ENCODE measurements at places on chromosomes 12 and 14.

DNA sequence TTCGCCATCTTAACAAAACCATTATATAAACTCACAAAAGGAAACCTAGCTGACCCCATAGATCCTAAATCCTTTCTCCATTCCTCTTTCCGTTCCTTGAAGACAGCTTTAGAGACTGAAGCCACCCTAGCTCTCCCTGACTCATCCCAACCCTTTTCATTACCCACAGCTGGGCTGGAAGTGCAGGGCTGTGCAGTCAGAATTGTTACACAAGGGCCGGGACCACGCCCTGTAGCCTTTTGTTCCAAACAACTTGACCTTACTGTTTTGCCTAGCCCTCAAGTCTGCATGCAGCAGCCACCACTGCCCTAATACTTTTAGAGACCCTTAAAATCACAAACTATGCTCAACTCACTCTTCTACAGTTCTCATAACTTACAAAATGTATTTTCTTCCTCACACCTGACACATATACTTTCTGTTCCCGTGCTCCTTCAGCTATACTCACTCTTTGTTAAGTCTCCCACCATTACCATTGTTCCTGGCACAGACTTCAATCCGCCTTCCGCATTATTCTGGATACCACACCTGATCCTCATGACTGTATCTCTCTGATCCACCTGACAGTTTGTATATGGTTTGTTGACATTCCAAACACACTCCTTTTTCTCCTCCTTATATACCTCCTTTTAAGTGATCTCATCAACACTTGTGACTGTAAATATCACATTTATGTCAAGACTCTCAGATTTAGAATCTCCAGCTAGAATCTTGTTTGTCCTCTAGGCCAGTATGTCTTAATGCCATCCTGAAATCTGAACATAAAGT is 208.7 kb downstream of the KITLG start:
- no peaks in the 10 kb centered on the region for H3K4me1 ChIP-seq
- no peak for DNase-seq
- no peaks in the 10 kb centered on the region for H3K36me3 ChIP-seq
- no peak overlapping the region for H3K4me3 ChIP-seq
- no peaks in the 10 kb centered on the region for H3K27me3 ChIP-seq

GRCh38 chr12:52441320-52441911 is 7.2 kb upstream of the KRT75 start:
- no peak overlapping the region for H3K4me3 ChIP-seq
- DNase-seq = no peak
- H3K4me1 ChIP-seq = peaks cover 4% of the 10 kb centered on the region
- H3K27ac ChIP-seq = no peak overlapping the region
- H3K36me3 ChIP-seq = peaks cover 2% of the 10 kb centered on the region

- no peak for DNase-seq
- H3K36me3 ChIP-seq = no peaks in the 10 kb centered on the region
- H3K4me1 ChIP-seq = peaks cover 10% of the 10 kb centered on the region
Measured at GRCh38 chr14:74976264-74977113, 21.1 kb upstream of the PGF start.

GRCh38 chr12:67472539-67472938 is 176.0 kb upstream of the DYRK2 start:
- DNase-seq = no peak
- no peak overlapping the region for H3K27ac ChIP-seq
- H3K4me1 ChIP-seq = peaks cover 9% of the 10 kb centered on the region
- H3K27me3 ChIP-seq = peaks cover 17% of the 10 kb centered on the region

DNA sequence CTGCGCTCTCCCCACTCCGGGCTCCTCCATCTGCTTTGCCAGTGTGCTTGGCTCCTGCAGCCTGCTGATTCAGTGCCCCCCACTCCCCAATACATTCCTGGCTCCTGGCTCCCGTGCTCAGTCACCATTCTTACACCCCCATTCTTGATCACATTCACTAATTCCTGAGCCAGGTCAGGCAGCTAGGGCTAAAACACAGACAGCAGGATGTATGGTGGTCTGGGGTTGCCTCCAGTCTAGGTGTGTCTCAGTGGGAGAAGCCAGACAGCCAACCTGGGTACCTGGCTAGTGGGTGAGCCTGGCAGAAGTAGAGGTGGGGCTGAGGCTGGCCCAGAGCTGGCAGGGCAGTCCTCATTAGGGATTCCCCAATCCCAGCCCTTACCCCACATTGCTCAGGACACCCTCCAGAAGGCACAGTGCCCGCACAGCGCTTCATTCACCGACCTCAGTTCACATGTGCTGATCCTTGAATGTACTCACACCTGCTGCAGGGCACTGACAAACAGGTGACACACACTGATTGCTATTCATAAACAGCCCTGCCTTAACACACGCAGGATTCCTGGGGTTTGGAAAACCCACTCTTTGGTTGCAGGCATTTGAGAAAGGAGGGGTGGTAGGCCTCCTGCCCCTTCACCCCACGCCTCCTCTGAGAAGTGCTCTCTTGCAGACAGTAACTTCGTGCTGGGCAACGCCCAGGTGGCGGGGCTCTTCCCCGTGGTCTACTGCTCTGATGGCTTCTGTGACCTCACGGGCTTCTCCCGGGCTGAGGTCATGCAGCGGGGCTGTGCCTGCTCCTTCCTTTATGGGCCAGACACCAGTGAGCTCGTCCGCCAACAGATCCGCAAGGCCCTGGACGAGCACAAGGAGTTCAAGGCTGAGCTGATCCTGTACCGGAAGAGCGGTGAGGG is 1.7 kb downstream of the KCNH3 start:
- H3K4me1 ChIP-seq = peaks cover 30% of the 10 kb centered on the region
- H3K36me3 ChIP-seq = no peaks in the 10 kb centered on the region
- H3K4me3 ChIP-seq = peak overlapping the region; percentile 80

DNA sequence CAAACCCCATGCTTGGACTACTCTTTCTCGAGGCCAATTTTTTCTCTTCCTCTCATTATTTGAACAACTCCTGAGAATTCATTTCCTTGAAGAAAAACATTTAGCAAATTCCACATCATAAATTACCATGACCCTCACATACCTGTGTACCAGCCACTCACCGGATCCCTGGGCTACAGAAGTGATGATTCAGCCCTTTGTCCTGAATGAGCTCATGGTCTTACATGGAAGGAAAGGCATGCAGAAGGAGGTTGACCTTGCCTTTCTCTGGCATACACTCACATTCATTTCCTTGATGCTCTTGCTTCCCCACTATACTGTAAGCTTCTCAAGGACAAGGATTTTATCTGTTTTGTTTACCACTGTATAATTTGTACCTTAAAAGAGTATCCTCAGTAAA is 191.5 kb downstream of the SLC5A8 start:
- H3K4me1 ChIP-seq = no peaks in the 10 kb centered on the region
- no peaks in the 10 kb centered on the region for H3K36me3 ChIP-seq
- H3K4me3 ChIP-seq = no peak overlapping the region
- no peak overlapping the region for H3K27ac ChIP-seq

DNA sequence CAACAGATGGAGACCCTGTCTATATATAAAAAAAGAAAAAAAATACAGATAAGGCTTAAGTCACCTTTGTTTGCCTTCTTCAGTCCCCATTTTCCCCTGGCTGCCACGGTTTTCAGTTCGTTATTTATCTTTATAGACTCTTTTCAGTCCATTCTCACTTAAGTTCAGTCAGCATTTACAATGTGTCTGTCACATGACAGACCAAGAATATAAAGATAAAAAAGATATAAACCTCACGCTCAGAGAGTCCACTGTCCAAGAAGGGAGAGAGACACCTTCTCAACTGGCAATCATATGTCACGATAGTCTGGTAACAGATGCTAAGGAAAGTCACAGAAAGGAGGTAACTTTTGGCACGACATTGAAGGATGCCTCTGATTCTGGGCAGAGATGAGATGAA is 13.4 kb upstream of the POLR3B start:
- no peak for DNase-seq
- H3K4me1 ChIP-seq = peaks cover 11% of the 10 kb centered on the region
- no peaks in the 10 kb centered on the region for H3K27me3 ChIP-seq
- peaks cover 8% of the 10 kb centered on the region for H3K36me3 ChIP-seq
- peak overlapping the region; percentile 34 for H3K27ac ChIP-seq
- no peak overlapping the region for H3K4me3 ChIP-seq

DNA sequence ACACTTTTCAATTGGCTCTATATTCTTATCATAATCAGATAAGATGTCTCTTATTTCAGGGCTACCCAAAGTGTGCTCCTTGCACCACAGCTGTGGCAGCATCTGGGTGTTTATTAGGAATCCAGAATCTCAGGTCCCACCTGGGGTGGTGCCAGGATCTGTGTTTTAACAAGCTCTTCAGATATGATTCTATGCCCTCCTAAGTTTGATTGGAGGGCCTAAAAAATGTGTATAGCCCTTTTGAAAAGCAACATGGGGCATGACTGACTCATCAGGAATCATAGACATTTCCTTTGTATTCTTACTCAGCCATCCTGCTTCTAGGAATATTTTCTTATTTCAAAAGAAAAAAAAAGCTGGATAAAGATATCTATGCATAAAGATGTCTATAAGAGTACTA is 103.1 kb downstream of the HELB start:
- no peak overlapping the region for H3K27ac ChIP-seq
- no peak for DNase-seq
- peaks cover 7% of the 10 kb centered on the region for H3K4me1 ChIP-seq
- peaks cover under 1% of the 10 kb centered on the region for H3K36me3 ChIP-seq
- H3K4me3 ChIP-seq = no peak overlapping the region

DNA sequence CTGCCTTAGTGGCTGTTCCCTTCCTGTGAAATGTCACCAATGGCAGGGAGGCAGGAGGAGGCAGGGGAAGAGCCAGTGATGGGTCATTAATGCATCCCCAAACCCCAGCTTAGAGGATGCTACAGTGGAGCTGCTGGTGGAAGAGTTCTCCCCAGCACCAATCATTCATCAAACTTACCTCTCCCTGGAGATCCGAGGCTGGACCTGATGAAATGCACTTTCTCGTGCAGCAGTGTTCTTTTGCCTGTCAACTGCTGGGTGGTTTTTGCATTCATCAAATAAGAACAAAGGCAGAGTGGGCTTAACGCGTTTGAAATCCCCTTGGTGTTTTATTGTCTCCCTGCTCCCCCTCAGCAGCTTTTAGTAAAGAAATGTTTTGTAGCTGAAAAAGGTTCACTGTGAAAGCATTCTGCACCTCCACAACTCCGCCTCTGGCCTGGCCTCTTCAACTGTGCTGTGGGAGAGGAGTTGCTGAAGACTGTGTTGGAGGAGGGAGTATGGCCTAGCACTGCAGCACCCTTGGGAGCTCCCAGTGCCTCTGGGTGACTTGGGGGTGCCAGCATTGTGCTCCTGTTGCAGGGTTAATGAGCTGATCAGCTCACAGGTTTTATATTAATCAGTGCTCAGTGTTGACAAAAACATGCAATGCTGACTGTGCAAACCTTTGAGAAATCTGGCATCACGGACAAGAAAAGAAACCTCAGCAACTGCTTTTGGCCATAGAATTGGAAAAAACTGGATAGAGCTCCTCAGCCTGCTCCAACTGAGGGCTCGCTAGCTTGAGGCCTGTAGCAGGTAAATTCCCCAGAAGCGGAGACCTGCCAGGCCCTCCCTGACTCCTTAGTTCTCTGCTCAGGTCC is 14.4 kb downstream of the TSPAN9 start:
- no peak overlapping the region for H3K4me3 ChIP-seq
- H3K4me1 ChIP-seq = peaks cover 2% of the 10 kb centered on the region
- no peak for DNase-seq

- no peak overlapping the region for H3K4me3 ChIP-seq
- H3K4me1 ChIP-seq = peaks cover 37% of the 10 kb centered on the region
- H3K27ac ChIP-seq = peak overlapping the region; percentile 24
- peaks cover 7% of the 10 kb centered on the region for H3K36me3 ChIP-seq
- no peaks in the 10 kb centered on the region for H3K27me3 ChIP-seq
Measured at GRCh38 chr14:102171173-102172020, 31.7 kb downstream of the WDR20 start.

GRCh38 chr12:12891881-12892355 is 556 bp downstream of the GPRC5A start:
- peaks cover 50% of the 10 kb centered on the region for H3K27me3 ChIP-seq
- H3K4me1 ChIP-seq = peaks cover 4% of the 10 kb centered on the region
- H3K27ac ChIP-seq = no peak overlapping the region
- H3K4me3 ChIP-seq = peak overlapping the region; percentile 87
- DNase-seq = no peak
- H3K36me3 ChIP-seq = peaks cover 3% of the 10 kb centered on the region

DNA sequence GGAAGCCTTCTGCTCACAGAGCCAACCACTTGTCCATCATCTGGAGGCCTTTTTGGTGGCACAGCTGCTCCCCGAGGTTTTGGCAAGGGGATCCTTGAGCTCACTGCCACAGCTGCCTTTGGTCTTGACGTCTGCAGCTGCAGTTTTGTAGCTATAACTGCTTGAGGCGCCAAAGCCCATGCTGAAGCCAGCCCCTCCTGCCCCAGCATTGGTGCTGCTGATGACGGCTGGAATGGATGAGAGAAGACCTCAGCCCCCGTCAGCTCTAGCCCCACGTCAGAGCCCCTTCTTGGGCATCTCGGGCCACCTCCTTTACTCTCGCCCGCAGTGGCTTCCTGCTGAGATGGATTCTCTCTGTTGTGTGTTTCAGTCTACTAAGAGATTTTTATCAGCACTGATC is 12.3 kb upstream of the KRT74 start:
- peaks cover 27% of the 10 kb centered on the region for H3K4me1 ChIP-seq
- DNase-seq = peak; percentile 29
- peaks cover 17% of the 10 kb centered on the region for H3K27me3 ChIP-seq
- no peak overlapping the region for H3K4me3 ChIP-seq

DNA sequence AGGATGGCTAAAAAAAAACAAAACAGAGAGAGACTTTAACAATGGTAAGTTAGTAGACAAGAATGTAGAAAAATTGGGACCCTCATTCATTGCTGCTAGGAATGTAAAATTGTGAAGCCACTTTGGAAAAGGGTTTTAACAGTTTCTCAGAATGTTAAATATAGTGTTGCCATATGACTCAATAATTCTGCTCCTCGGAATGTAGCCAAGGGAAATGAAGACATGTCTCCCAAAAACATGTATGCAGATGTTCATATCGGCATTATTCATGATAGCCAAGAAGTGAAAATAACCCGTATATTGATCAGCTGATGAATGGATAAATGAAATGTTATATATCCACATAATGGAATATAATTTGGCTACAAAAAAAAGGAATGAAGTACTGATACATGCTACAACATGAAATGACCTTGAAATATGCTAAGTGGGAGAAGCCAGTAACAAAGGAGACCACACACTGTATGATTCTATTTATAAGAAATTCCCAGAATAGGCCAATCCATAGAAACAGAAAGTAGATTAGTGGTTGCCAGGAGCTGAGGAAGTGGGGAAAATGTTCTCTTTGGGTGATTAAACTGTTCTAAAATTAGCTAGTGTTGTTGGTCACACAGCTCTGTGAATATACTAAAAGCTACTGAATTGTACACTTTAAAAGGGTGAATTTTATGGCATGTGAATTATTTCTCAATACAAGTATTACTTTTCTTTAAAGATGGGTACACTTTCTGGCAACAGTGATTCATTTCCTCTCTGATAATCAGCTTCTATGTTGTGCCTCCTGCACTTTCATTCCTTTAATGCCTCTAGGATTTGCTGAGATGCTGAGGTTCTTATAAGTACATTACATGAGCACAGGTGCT is 132.5 kb downstream of the DAAM1 start:
- H3K27me3 ChIP-seq = no peaks in the 10 kb centered on the region
- H3K27ac ChIP-seq = no peak overlapping the region
- peaks cover 9% of the 10 kb centered on the region for H3K4me1 ChIP-seq
